ENCODE measurements at places on chromosomes 5 and 9. TPM values are rescaled to one million over a fixed set of nuclear protein-coding genes. Genes with fewer than 3 reads are reported as not detected.

DNA sequence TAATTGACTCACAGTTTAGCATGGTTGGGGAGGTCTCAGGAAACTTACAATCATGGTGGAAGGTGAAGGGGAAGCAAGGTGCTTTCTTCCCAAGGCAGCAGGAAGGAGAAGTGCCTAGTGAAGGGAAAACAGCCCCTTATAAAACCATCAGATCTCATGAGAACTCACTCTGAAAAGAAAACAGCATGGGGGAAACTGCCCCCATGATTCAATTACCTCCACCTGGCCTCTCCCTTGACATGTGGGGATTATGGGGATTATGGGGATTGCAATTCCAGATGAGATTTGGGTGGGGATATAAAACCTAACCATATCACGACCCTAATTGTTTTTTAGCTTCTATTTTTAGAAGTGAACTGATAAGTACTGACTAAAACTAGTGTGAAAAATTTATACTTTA is 1377.5 kb upstream of the DMAC1 start:
- DNase-seq, result no peak
- no peak overlapping the region for H3K4me3 ChIP-seq
- no peaks in the 10 kb centered on the region for H3K27me3 ChIP-seq
- H3K4me1 ChIP-seq, result no peaks in the 10 kb centered on the region

GRCh38 chr9:31807574-31808256 is 576.7 kb upstream of the ACO1 start:
- no peak overlapping the region for H3K27ac ChIP-seq
- no peak overlapping the region for H3K4me3 ChIP-seq
- peaks cover 14% of the 10 kb centered on the region for H3K27me3 ChIP-seq

GRCh38 chr5:107805824-107806223 is 135.1 kb upstream of the EFNA5 start:
- no peak overlapping the region for H3K4me3 ChIP-seq
- H3K4me1 ChIP-seq, result no peaks in the 10 kb centered on the region
- DNase-seq, result no peak
- H3K27me3 ChIP-seq, result no peaks in the 10 kb centered on the region

DNA sequence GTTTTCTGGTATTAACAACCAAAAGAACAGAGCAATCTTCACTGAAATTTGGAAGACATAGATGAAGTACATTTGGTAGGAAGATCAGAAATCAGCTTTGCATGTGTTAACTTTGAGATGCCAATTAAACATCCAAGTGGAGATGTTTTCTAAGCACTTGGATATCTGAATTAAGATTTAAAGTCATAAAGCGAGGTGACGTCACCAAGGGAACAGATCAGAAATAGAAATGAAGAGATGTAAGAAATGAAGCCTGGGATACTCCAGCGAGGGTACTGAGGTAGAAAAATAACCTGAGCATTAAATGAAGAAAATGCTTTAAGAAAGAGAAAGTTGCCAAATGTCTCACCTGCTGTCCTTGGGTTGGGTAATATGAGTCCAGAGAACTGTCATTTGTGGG is 1223.3 kb downstream of the MAT2B start:
- no peak for DNase-seq
- H3K27me3 ChIP-seq, result no peaks in the 10 kb centered on the region
- H3K27ac ChIP-seq, result no peak overlapping the region

DNA sequence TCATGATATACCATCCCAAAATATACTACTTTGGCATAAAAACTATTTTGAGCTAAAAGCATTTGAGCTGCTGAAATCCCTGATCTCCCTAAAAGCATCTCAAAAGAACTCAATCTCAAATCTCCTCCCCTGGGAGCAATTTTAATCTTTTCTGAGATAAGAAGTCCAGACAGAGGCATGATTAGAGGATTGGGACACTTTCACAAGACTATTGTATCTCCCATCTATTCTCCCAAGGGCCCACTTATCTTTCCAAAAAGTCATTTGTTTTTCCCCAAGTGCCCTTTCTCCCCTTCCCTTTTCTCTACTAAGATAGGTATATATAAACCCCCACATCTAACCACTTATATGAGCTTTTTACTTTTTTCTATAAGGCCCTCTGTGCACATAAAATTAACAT is 79.7 kb downstream of the ALDH7A1 start:
- no peaks in the 10 kb centered on the region for H3K36me3 ChIP-seq
- H3K4me3 ChIP-seq, result no peak overlapping the region
- no peak for DNase-seq
- peaks cover 18% of the 10 kb centered on the region for H3K27me3 ChIP-seq

PKD2L2 gene
- 1.0 TPM for polyA plus RNA-seq

GRCh38 chr9:72315089-72315509 is 49.9 kb downstream of the ZFAND5 start:
- peak overlapping the region; percentile 54 for H3K4me3 ChIP-seq
- no peaks in the 10 kb centered on the region for H3K36me3 ChIP-seq
- no peaks in the 10 kb centered on the region for H3K27me3 ChIP-seq
- H3K4me1 ChIP-seq, result peaks cover 22% of the 10 kb centered on the region

All from naive B cell (primary cell).